Pancreas (tissue), 10 donors: ENCODE measurements at places on chromosomes 13 and 19.

- no peak overlapping the region for H3K4me3 ChIP-seq
- no peak for DNase-seq
- no peaks in the 10 kb centered on the region for H3K4me1 ChIP-seq
These were observed 230.8 kb downstream of the DLEU7 start for GRCh38 chr13:50612717-50613116.

GRCh38 chr19:55146078-55146704, 2.8 kb downstream of the TNNT1 start:
- peaks cover 22% of the 10 kb centered on the region for H3K27me3 ChIP-seq
- H3K4me1 ChIP-seq = no peaks in the 10 kb centered on the region
- no peak overlapping the region for H3K27ac ChIP-seq
- H3K36me3 ChIP-seq = no peaks in the 10 kb centered on the region
- DNase-seq = no peak

- no peak for DNase-seq
- no peaks in the 10 kb centered on the region for H3K27me3 ChIP-seq
- no peak overlapping the region for H3K27ac ChIP-seq
- peak overlapping the region; percentile 99 for H3K4me3 ChIP-seq
- H3K36me3 ChIP-seq = no peaks in the 10 kb centered on the region
- no peaks in the 10 kb centered on the region for H3K4me1 ChIP-seq
These were observed 580 bp upstream of the KATNAL1 start for GRCh38 chr13:30307971-30308290.

GRCh38 chr13:107144432-107144831, 576.5 kb upstream of the ARGLU1 start:
- no peak overlapping the region for H3K4me3 ChIP-seq
- H3K36me3 ChIP-seq = no peaks in the 10 kb centered on the region
- no peaks in the 10 kb centered on the region for H3K4me1 ChIP-seq
- no peaks in the 10 kb centered on the region for H3K27me3 ChIP-seq

GRCh38 chr19:43738780-43739211, 16.0 kb downstream of the SMG9 start:
- no peak for DNase-seq
- H3K36me3 ChIP-seq = peaks cover 18% of the 10 kb centered on the region
- H3K4me3 ChIP-seq = no peak overlapping the region
- no peaks in the 10 kb centered on the region for H3K27me3 ChIP-seq
- H3K4me1 ChIP-seq = no peaks in the 10 kb centered on the region

DNA sequence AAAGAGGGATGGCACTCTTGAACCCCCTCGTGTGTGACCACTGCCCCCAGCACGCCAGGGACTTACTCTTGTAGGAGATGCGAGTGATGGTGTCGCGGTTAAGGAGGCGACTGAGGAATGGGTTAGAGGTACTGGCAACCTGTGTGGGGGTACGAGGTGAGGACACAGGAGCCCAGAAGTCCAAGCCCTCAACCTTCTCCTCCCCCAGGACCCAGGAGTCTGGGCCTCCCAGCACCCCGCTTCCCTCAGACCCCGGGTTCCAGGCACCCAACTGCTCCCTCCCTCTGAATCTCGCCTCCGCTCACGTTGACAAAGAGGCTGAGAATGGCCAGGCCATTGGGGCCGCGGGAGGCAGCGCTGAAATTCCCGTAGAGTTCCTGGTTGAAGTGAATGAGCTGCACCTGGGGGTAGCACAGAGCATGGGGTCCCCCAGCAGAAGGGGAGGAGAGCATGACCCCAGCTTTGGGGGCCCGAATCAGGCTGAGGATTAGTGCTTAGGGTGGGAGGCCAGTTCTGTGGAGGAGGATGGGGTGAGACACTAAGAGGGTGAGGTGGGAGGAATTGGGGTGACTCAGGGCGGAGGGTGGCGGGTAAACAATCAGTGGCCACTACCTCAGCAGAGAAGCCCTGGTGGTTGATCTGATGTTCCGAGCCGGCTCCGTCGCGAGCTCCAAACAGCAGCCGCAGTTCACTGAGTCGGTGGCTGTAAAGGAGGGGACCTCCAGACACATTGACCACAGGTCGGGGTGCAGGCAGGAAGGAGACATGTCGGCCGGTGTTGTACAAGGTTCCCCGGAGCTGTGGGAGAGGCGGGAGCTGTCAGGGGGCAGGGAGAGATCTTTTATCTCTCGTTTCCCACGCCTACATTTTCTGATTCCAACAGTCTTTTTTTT, 2.5 kb upstream of the DBP start:
- no peaks in the 10 kb centered on the region for H3K27me3 ChIP-seq
- H3K4me3 ChIP-seq = no peak overlapping the region
- no peaks in the 10 kb centered on the region for H3K36me3 ChIP-seq
- no peak overlapping the region for H3K27ac ChIP-seq
- DNase-seq = no peak

- H3K27me3 ChIP-seq = no peaks in the 10 kb centered on the region
- no peak overlapping the region for H3K4me3 ChIP-seq
- no peaks in the 10 kb centered on the region for H3K4me1 ChIP-seq
- H3K36me3 ChIP-seq = no peaks in the 10 kb centered on the region
- H3K27ac ChIP-seq = no peak overlapping the region
These were observed 303.8 kb downstream of the PCDH9 start for GRCh38 chr13:66926200-66926850.

GRCh38 chr13:26324867-26325266, 70.9 kb downstream of the CDK8 start:
- no peak overlapping the region for H3K27ac ChIP-seq
- H3K27me3 ChIP-seq = no peaks in the 10 kb centered on the region
- peaks cover 7% of the 10 kb centered on the region for H3K4me1 ChIP-seq
- no peaks in the 10 kb centered on the region for H3K36me3 ChIP-seq

DNA sequence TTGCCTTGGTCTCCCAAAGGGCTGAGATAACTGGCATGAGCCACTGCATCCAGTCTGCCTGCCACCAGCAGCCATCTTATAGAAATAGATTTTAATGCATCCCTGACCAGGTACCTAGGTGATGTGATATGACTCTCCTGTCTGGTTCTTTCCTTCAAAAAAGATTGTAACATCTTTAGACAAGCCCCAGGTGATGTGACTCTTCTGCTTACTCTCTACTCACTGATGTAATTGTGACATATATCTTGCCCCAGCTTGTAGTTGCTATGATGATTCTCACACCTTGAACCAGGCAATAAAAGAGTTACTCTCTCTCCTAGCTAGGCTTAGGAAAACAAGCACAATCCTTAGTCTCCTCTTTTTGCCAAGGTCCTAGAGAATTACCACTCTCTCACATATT, 30.6 kb upstream of the ZNF681 start:
- no peak overlapping the region for H3K27ac ChIP-seq
- H3K4me3 ChIP-seq = no peak overlapping the region
- H3K4me1 ChIP-seq = no peaks in the 10 kb centered on the region
- no peaks in the 10 kb centered on the region for H3K27me3 ChIP-seq

- H3K4me3 ChIP-seq = no peak overlapping the region
- H3K4me1 ChIP-seq = no peaks in the 10 kb centered on the region
- no peaks in the 10 kb centered on the region for H3K36me3 ChIP-seq
- H3K27me3 ChIP-seq = no peaks in the 10 kb centered on the region
- no peak overlapping the region for H3K27ac ChIP-seq
- no peak for DNase-seq
These were observed 219.4 kb downstream of the KLF5 start for GRCh38 chr13:73278186-73278585.

GRCh38 chr19:11692127-11692790, 46.5 kb downstream of the ZNF823 start:
- H3K36me3 ChIP-seq = no peaks in the 10 kb centered on the region
- no peak overlapping the region for H3K4me3 ChIP-seq
- no peak for DNase-seq
- H3K27me3 ChIP-seq = no peaks in the 10 kb centered on the region
- H3K4me1 ChIP-seq = no peaks in the 10 kb centered on the region

DNA sequence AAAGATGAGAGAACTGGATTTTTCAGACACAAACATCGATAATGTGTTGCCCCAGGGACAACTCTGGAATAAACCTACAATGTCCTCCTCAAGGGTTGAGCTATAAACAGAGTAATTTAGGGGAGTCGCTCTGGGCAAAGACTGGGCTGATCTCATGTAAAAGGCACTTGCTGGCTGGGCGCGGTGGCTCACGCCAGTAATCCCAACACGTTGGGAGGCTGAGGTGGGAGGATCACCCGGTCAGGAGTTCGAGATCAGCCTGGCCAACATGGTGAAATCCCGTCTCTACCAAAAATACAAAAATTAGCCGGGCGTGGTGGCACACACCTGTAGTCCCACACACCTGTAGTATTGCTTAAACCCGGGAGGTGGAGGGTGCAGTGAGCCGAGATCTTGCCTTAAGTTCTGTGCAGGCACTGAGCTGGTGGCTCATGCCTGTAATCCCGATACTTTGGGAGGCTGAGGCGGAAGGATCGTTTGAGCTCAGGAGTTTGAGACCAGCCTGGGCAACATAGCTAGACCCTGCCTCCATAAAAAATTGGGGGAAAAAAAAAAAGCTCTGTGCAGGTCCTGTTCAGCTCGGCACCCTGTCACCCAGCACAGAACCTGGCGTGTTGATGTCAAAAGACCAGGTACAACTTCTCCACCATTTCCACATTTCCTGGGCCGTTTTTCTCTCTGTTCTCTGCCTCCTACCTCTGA, 1.4 kb downstream of the TIMM44 start:
- H3K4me3 ChIP-seq = no peak overlapping the region
- peaks cover 5% of the 10 kb centered on the region for H3K4me1 ChIP-seq
- no peaks in the 10 kb centered on the region for H3K27me3 ChIP-seq
- H3K27ac ChIP-seq = no peak overlapping the region
- peaks cover 2% of the 10 kb centered on the region for H3K36me3 ChIP-seq

- no peak overlapping the region for H3K27ac ChIP-seq
- H3K27me3 ChIP-seq = no peaks in the 10 kb centered on the region
- H3K36me3 ChIP-seq = no peaks in the 10 kb centered on the region
- DNase-seq = no peak
- H3K4me3 ChIP-seq = no peak overlapping the region
- H3K4me1 ChIP-seq = no peaks in the 10 kb centered on the region
These were observed 215.9 kb upstream of the SOX21 start for GRCh38 chr13:94928127-94928775.

- H3K4me3 ChIP-seq = no peak overlapping the region
- H3K27ac ChIP-seq = no peak overlapping the region
- H3K27me3 ChIP-seq = no peaks in the 10 kb centered on the region
- no peaks in the 10 kb centered on the region for H3K36me3 ChIP-seq
These were observed 68.2 kb upstream of the MED4 start for GRCh38 chr13:48163061-48163460.

DNA sequence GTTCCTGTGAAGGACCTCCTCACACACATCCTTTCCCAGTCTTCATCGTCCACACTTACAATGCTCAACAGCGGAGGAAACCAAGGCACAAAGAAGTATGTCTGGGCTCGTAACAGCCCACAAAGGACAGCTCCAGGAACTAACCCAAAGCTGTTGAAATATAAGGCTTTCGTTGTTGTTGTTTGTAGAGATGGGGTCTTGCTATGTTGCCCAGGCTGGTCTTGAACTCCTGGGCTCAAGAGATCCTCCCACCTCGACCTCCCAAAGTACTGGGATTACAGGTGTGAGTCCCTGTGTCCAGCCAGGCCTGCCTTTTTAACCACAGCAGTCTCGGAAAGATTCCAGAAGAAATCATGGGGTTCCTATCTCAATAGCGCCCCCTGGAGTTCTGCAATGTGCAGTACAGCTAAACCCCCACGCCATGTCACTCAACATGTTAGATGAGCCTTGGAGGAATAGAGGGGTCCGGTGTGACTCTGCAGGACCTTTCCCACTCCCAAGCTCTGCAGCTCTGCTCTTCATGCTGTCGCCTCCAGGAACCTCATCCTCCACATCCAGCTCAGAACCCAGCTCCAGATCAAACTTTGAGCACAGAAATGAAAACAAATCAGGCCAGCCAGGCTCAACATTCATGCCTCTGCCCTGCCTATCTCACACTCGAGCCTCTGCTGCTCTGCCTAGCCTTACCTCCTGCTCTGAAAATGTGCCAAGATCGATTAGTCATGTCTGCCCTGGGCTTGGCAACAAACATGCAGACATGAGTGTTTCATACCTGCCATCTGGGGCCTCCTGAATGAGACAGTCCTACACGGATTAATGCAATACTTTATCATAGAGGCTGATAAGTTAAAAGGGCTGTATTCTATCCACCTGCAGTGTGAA, 7.5 kb downstream of the PLA2G4C start:
- H3K4me3 ChIP-seq = no peak overlapping the region
- peaks cover 6% of the 10 kb centered on the region for H3K4me1 ChIP-seq
- H3K36me3 ChIP-seq = no peaks in the 10 kb centered on the region

DNA sequence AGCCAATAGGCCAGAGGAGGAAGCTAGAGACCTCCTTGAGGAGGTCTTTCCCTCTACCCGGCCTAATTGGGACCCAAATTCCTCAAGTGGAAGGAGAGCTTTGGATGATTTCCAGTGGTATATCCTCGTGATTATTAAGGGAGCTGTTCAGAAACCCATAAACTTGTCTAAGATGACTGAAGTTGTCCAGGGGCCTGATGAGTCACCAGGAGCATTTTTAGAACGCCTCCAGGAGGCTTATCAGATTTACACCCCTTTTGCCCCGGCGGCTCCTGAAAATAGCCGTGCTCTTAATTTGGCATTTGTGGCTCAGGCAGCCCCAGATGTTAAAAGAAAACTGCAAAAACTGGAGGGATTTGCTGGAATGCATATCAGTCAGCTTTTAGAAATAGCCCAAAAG, 198.1 kb downstream of the ZNF486 start:
- no peak overlapping the region for H3K27ac ChIP-seq
- no peak overlapping the region for H3K4me3 ChIP-seq
- no peak for DNase-seq
- H3K36me3 ChIP-seq = no peaks in the 10 kb centered on the region
- no peaks in the 10 kb centered on the region for H3K27me3 ChIP-seq
- H3K4me1 ChIP-seq = no peaks in the 10 kb centered on the region

GRCh38 chr13:48827709-48828108, 148.0 kb upstream of the FNDC3A start:
- H3K4me1 ChIP-seq = no peaks in the 10 kb centered on the region
- no peak overlapping the region for H3K27ac ChIP-seq
- H3K27me3 ChIP-seq = no peaks in the 10 kb centered on the region
- no peaks in the 10 kb centered on the region for H3K36me3 ChIP-seq
- no peak overlapping the region for H3K4me3 ChIP-seq

GRCh38 chr19:15421721-15422260, 3.0 kb upstream of the AKAP8L start:
- H3K36me3 ChIP-seq = peaks cover 31% of the 10 kb centered on the region
- no peak overlapping the region for H3K27ac ChIP-seq
- H3K4me1 ChIP-seq = peaks cover 9% of the 10 kb centered on the region
- DNase-seq = peak; percentile 77
- no peaks in the 10 kb centered on the region for H3K27me3 ChIP-seq
